NCI-H1105 treated with DMSO at 0.1 percent for 48 hours (cell line): ENCODE measurements at places on chromosomes 13 and 19.

- DNase-seq: no peak
These were observed 397.4 kb downstream of the FOXO1 start for GRCh38 chr13:40269086-40269485.

DNA sequence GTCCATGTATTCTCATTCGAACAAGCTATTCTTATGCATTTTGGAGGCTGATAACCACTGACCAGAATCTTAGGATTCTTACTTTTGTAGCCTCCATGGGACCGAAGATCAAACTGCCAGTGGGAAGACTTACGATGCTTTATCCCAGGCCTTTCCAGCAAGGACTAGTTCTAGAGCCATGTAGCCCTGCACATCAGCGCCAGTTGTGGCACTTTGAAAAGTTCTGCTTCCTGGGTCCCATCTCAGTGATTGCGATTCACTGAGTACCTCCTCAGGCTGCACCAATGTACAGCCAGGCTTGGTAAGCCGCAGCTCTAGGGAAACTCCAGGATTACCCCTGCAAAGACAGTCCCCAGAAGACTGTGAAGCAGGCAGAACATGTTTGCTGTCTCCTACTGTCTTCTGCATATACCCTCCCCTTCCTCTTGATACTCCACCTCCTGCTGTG is 18.9 kb upstream of the ENOX1 start:
- no peak for DNase-seq

GRCh38 chr13:19178901-19179593 is 2.6 kb downstream of the TUBA3C start:
- DNase-seq: no peak

- no peak for DNase-seq
These were observed 43.0 kb upstream of the C13orf42 start for GRCh38 chr13:51154029-51154555.

DNA sequence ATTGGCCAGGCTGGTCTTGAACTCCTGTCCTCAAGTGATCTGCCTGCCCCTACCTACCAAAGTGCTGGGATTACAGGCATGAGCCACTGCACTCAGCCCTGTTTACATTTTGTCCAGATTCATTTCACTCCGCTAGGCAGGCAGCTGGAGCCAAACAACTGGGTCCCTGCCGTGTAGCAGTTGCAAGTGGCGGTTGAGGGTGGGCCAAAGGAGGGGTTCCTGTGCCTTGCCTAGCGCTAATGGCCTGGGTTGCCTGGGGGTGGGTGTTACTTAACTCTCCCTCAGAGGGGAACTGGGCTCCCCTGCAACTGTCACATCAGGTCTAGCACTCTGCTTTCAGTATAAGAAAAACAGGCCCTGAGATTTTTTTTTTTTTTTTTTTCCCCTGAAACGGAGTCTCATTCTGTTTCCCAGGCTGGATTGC is 7.4 kb downstream of the ACP5 start:
- DNase-seq: peak; percentile 11
